ENCODE measurements at places on chromosomes 6 and 20. TPM values are rescaled to one million over a fixed set of nuclear protein-coding genes. Genes with fewer than 3 reads are reported as not detected.

DNA sequence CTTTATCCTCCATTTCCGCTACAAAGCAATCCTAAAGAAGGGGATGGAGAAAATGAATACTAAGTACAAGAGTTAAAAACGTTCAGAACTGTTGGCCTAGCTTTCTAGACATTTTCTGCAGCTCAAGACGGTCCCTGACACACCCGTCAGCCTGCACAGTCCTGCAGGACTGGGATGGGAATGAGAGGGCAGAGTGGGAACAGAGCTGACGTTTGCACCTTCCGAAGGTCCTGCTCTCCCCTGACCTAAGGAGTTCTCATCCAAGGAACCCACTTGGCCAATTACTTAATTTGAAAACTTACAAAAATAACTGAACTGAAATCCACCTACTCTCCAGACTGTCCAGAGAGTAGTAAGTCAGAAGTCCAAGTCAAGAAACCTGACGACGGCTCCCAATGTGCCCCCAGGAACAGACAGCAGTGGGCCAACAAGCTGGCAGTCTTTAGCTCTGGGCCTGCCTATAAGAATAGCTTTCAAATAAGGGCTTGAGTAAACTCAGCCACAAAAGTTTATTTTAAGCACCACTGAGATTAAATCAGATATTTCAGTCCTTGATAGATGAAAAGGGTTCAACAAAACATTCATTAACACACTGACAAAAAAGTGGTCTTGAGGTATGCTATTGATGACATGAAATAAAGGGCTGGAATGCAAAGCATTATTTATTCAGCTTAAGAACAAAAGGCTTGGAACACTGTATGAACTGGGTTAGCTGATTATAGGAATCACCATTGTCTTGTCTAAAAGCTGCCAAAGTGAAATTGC, 76.8 kb downstream of the CNKSR3 start:
- DNase-seq: peak; percentile 62

DNA sequence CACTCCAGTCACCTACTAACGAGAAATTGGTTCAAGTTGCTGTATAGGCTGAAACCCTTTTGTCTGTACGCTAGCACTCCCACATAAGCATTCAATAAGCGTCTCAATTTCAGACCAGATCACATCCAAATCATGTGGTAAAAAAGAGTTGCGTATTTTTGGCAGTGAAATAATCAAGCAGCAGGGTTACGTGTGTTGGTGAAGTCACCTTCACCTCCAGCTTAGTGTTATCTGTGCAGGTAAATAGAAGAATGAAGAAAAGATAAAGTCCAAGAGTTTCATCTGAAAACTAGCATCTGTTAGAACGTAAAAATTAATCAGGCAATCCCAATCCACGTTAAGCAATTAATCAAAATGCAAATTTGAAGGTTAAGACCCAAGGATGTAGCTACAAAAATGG, 11.3 kb downstream of the SSR1 start:
- no peak for DNase-seq

DNA sequence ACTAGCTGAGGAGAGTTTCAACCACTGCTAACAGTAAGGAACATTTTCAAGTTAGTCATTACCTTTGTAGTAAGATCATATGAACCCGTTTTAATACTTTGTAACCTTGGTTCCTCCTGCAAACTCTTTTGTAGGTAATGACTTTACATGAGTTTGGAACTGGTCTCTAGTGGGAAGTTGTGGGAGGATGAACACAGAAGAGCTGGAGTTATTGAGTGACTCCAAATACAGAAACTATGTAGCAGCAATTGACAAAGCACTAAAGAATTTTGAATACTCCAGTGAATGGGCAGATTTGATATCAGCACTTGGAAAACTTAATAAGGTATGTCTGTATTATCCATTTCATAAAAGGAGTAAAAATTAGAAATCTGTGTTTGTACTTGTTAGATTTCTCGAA, 29.3 kb downstream of the DOP1A start:
- no peak for DNase-seq

- DNase-seq: peak; percentile 81
Observed at GRCh38 chr6:85015396-85015990, 251.1 kb upstream of the TBX18 start.

GRCh38 chr6:149446791-149447376, 37.9 kb downstream of the ZC3H12D start:
- no peak for DNase-seq

DNA sequence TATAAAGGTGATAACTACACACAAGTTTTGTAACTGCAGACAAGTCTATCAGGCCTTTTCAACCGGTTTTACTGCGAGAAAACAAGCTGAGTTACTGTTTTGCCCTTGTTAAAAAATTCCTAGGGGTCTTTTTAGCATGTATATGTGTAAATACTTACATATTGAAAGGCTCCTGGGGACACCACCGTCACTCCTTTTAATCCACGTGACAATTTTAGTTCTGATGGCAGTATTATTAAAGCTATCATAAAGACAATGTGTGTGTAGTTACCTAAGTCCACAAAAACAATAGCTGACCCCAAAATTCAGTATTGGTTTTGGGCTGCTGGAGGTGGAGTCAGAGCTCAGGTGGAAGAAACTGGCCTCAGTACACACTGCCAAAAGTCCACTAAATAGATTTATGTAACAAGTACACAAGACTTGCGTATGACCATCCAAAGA, 41.3 kb upstream of the HFE start:
- DNase-seq: no peak

DNA sequence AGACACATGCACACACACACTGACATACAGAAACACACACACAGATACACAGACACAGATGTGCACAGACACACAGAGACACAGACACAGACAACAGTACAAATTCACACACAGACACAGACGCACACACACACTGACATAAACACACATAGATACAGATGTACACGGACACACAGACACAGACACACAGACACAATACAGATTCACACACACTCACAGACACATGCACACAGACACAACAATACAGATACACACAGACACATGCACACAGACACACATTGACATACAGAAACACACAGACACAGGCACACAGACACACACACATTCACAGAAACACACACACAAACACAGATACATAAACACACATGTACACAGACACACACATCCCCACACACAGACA, 183.6 kb downstream of the SMOC2 start:
- no peak for DNase-seq

GRCh38 chr20:31568041-31568731, 36.9 kb upstream of the ID1 start:
- DNase-seq: peak; percentile 33

Gene C20orf204
- total RNA-seq: 13.3 TPM

Gene ANGPT4
- total RNA-seq: not detected

Gene TMEM244
- total RNA-seq: not detected

Gene ETV7
- 0.09 TPM for total RNA-seq

Gene SCAF8
- 25.4 TPM for total RNA-seq

Gene TRIM31
- total RNA-seq: not detected

Data from dermis blood vessel endothelial cell (primary cell).